ENCODE measurements at places on chromosomes 16 and 17.

DNA sequence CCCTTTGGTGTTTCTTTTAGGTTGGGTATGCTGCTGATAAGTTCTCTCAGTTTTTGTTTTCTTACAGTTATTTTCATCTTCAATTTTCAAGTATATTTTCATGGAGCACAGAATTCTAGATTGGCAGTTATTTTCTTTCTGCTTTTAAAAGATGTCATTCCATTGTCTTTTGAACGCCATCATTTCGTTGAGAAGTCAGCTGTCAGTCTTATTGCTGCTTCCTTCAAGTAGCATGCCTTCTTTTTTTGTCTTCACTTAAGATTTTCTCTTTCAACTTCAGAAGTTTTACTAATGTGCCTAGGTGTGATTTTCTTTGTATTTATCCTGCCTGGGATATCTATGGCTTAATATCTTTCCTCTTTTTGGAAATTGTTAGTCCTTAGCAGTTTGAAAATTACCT is 262.2 kb upstream of the PMFBP1 start:
- DNase-seq: no peak

GRCh38 chr16:78257376-78257728 is 157.9 kb downstream of the WWOX start:
- no peak for DNase-seq

DNA sequence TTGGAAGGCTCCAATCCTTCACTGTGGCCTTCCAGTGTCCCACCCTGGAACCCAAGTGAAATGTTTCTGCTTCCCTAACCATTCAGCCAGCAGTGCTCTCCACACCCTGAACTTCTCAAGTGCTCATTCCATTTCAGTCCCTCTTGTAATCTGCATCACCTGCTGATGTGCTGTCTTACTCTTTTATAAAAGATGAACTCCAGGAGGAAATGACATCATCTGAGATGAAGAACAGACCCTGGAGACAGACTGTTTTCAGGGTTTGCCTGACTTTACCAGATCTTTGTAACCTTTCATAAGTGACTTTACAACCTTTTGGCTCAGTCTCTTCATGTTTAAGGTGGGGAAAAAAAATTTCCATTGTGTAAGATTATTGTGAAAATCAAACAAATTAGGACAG is 61.3 kb downstream of the CNTNAP4 start:
- DNase-seq: no peak

DNA sequence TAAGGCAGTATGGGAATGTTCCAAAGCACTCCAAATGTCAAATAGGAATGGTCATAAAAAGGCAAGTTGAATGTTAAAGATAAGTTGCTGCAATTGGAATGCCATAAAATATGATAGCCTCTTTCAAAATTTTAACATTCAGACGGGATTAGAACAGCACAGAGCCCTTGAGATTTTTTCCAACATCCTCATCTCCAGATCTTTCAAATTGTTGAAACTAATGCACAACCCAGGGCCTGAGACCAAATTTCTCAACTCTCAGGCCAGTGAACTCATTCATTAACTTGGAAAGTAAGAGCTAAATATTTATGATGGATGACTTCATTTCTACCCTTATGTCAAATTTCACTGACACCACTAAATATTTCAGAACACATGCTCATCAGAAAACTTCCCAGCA is 346.5 kb upstream of the XYLT1 start:
- DNase-seq: no peak

- no peak for DNase-seq
Measured at GRCh38 chr17:57949649-57950048, 5.6 kb downstream of the CUEDC1 start.

GRCh38 chr17:64001091-64001579 is 3.0 kb downstream of the PRR29 start:
- DNase-seq: no peak

DNA sequence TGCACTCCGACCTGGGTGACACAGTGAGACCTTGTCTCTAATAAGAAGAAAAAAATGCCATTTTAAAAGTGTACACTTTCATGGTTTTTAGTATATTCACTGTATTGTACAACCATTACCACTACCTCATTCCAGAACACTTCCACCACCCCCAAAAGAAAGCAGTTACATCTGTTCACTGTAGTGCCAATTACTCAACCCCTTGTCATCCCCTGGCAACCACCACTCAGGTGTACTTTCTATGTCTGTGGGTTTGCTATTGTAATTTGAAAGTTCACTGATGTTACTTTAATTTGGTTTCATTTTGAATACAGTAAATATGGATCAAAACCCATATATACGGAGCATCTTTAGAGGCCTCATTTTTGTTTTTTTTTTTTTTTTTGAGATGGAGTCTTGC is 6.1 kb downstream of the ZG16 start:
- DNase-seq: no peak

DNA sequence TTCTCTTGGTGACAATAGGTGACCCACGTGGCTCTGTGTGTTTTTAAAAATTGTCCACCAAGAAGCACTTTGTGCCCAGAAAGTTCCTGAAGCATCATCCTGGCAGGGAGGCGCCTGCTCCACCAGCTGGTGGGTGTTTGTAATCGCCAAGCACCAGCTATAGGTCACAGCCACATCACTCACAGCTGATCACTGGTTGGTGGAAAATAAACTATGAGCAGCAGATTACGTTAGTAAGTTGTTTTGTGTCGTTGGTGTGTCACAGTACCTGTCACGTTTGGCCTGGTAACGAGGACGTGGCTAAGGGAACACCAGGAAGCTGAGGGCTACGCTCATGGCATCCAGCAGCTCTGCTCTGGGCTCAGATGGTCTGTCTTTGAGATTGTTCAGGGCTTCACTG is 10.1 kb downstream of the MRM3 start:
- DNase-seq: no peak

DNA sequence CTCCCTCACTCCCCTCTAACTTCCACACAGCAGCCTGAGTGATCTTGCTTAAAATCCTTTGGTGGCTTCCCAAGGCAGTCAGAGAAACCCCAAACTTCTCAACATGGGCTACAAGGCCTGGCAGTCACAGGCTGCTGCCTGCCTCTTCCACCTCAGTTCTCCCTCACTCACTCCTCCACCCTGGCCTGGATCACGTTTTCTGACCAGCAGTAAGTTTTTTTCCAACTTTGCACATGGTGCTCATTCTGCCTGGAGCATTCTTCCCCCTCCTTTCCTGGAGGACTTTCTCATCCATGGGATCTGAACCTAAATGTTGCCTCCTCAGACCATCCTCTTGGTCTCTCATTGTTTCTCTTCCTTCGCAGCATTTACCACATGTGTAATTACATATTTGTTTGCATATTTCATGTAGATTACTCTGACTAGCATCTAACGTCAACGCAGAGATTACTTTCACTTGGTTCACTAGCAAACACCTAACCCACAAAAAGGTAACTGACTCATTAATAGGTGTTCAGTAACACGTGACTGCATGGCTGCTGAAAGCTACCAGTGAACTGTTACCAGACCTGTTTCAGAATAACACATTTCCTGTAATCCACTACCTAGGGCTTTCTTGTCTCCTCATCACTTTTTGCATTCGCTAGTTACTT is 17.1 kb downstream of the GNA13 start:
- no peak for DNase-seq

- DNase-seq: no peak
Measured at GRCh38 chr16:77328274-77328673, 106.6 kb downstream of the ADAMTS18 start.

GRCh38 chr16:72825912-72826621 is 221.9 kb downstream of the ZFHX3 start:
- DNase-seq: no peak

DNA sequence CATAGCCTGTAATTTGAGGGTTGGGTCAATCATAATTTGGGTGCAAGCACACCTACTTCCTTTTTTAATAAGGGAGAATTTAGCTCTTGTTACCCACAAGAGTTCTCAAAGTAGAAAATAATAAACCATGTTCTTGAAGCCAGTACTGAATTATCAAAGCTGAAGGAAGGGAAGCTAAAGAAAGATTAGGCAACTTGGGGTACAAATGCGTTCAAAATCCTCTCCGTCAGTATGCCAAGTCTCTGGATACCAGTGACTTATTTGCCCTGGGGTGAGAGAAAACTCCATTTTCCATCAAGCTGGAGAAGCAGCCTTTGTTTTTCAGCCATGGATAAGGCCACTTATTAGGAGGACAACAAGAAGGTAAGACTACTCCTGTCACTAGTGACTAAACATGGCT is 23.5 kb upstream of the DHRS13 start:
- DNase-seq: no peak

DNA sequence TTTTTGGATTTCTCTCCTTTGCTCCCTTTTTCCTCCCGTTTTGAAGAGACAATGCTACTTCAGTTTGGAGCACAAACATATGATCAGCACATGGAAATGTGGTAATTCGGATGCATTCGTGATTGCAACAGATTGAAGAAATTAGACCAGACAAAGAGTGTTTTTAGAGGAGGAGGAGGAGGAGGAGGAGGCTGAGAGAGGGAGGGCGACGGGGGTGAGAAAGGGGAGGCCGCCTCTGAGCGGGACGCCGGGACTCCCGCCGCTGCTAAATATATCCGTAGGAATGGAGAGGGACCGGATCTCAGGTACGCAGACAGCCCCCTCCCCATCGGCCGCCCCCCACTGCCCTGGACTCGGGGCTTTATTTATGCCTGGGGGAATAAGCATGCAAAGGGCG is 179.3 kb downstream of the SEC14L1 start:
- DNase-seq: no peak

GRCh38 chr16:18800775-18801144 is 589 bp downstream of the ARL6IP1 start:
- DNase-seq: no peak

GRCh38 chr17:39548494-39549225 is 59.1 kb downstream of the NEUROD2 start:
- no peak for DNase-seq

DNA sequence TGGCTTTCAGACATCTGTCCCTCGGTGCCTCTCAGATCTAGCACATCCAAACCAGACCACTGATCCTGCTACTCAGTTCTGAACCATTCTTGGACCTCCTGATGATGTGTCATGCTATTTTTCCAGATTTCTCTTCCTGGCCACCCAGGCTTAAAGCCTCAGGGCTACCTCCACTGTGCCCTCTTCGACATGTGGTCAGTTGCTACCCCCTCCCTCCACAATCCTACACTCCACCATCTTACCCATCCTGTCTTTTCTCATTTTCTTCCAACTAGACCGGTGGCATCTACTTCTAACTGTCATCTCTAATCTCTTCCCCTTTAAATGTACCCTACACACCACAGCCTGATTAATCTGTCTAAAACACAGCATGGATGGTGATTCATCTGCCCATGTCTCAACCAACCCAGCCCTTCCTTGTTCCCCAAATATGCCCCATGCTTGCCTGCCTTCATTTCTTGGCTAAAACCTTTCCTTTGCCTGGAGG is 478.6 kb downstream of the SLC39A11 start:
- DNase-seq: no peak

DNA sequence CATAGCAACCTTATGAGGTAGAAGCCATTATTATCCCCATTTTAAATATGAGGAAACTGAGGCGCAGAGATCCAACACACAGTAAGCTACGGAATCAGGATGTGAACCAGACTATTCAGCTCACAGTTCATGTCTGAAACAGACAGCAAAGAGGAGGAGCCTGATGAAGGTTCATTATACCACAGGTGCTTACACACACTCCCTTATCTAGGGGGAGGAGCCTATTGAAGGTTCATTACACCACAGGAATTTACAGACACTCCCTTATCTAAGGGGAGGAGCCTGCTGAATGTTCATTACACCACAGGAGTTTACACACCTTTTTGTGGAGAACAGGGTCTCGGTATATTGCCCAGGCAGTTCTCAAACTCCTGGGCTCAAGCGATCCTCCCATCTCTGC is 21.9 kb downstream of the C16orf95 start:
- no peak for DNase-seq

DNA sequence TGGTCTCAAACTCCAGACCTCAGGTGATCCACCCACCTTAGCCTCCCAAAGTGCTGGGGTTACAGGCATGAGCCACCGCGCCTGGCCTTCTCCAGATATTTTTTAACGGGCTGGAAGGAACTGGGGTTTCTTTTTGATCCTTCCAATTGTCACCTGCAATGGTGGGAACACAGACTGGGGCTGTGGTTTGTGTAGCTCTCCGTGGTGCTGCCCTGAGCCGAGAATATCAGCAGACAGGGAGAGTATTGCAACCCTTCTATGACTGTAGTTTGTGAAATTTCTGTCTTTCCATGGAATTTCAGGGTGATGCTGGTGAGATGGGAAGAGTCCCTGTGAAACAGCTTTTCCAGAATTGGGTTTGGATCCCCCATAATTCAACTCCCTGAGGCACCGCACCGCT is 263.5 kb downstream of the ENGASE start:
- no peak for DNase-seq

DNA sequence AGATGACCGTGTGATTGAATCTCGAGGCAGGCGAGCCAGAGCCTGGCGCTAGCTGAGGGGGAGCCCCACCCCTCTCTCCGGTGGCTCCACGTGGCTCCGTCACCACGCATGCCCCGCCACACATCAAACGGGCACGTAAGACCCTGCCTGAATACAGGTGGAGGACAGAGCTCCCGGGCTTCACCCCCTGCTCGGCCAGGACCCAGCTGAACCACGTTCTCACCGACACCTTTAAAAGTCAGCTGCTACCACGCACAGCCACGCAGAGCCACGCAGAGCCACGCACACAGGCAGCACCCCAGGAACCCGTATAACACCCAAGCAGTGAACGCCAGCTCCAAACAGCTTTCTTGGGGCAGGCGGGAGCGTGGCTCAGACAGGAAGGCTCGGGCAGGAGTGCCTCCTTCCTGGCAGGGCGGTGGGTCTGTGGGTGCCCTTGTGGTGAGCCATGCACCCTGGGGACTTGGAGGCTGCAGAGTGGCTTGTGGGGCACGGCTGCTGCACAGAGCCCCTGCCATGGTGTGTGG is 4.4 kb downstream of the TMEM204 start:
- DNase-seq: no peak

- no peak for DNase-seq
Measured at GRCh38 chr16:79943736-79944135, 343.2 kb upstream of the MAF start.

DNA sequence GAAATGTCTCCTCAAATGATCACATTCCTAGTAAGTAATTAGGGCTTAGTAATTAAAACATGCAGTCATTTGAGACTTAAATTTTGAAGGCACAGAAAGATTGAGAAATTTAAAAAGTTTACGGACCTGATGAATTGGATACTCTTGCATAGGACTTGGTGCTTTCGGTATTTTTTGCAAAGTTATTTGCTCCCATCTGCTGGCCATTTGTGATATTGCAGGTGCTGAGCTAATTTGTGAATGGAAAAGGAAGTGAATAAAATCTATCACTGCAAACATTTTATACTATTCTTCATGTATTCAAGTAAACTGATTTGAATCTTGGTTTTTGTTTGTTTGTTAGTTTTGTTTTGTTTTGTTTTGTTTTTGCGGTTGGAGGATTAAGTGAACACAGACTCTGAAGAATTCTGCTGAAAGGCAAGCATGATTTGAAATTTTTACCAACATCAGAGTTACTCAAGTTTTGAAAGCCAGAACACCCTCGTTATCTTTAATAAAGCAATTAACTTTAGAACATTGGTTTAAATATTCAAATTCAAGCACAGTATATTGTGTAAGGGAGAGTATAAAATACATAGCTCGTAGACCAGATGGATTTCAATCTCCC is 689.5 kb upstream of the RBFOX1 start:
- DNase-seq: peak; percentile 18

GRCh38 chr16:88578446-88579313 is 8.5 kb downstream of the ZC3H18 start:
- DNase-seq: no peak
